ENCODE measurements at places on chromosomes 12 and 14.

- DNase-seq = no peak
Measured at GRCh38 chr14:85587151-85587711, 57.3 kb downstream of the FLRT2 start.

DNA sequence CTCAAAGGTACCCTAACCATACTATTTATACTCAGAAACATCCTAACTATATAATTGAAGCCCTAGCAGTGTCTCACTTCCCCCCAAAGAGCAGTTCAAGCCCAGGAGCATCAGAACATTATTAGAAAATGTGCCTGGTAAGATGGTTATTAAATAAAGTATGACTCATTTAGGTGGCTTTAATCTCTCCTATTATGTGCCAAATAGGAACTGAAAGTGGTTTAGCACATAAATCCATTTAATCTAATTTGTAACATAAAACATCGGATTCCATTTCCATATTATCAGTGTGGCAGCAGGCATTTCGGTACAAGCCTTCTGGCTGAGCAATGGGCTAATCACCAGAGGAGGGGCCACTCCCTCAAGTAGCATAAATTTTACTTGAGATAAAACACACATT is 395.2 kb upstream of the TMTC1 start:
- no peak for DNase-seq

- DNase-seq = no peak
Measured at GRCh38 chr12:53207042-53207441, at the start of gene ITGB7. Gene ITGB7 (minus strand): TSS chr12:53207251. CDS start chr12:53200443, 6,808 bp downstream.

GRCh38 chr14:23228812-23229211 is 8.9 kb upstream of the RNF212B start:
- no peak for DNase-seq

GRCh38 chr12:122085591-122085990 is 7.0 kb downstream of the MLXIP start:
- DNase-seq = no peak

DNA sequence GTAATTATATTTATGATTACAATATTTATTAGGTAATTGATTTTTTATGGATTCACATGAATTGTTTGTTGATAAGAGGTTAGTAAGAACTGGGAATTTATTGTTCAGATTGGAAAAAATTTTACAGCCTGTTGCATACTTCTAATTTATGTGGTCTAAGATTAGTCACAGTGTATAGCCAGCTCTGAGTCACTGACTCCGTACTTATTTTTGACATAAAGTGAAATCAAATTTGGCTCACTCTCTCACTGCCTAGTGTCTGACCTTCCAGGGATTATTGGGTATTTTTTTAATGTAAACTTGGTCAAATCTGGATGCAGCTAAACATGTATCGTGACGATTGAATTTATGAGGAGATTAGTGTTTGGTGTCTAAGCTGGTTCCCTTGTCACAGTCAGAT is 109.3 kb downstream of the PTPRQ start:
- no peak for DNase-seq

- DNase-seq = peak; percentile 15
Measured at GRCh38 chr12:388541-389141, 479 bp downstream of the KDM5A start.

- DNase-seq = no peak
Measured at GRCh38 chr12:132075714-132076553, 68.2 kb downstream of the DDX51 start.

- DNase-seq = no peak
Measured at GRCh38 chr12:51621156-51621922, 30.3 kb downstream of the SCN8A start.

- no peak for DNase-seq
Measured at GRCh38 chr12:126114441-126114840, 1049.2 kb downstream of the AACS start.

DNA sequence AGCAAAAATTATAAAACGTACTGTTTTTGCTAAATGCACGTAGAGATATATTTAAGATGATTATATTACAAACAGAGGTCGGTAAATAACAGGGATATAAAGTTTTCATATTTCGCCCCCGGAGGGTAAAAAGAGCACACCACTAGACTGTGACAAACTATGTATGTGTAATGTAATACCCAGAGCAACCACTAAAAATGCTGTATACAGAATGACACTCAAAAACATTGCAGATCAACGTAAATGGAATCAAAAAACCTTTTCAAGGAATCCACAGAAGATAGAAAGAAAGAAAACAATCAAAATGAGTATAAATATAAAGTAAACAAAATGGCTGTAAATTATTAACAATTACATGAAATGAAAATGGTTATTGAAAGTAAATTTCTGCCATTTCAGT is 37.6 kb upstream of the PRB4 start:
- no peak for DNase-seq

DNA sequence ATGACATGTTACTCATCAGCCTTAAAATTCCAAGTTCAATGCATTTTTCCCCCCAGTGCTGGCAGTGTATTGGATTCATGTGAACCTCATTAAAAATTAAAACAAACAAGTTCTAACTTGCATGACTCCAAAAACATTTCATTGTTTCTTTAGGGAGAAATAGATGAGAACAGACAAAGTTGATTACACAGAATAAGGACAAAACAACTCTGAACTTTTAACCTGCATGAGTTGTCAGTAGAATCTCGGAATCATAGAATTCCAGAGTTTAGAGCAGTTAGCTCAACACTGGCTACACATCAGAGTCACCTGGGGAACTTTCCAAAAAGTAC is 127.5 kb downstream of the TMX1 start:
- no peak for DNase-seq

DNA sequence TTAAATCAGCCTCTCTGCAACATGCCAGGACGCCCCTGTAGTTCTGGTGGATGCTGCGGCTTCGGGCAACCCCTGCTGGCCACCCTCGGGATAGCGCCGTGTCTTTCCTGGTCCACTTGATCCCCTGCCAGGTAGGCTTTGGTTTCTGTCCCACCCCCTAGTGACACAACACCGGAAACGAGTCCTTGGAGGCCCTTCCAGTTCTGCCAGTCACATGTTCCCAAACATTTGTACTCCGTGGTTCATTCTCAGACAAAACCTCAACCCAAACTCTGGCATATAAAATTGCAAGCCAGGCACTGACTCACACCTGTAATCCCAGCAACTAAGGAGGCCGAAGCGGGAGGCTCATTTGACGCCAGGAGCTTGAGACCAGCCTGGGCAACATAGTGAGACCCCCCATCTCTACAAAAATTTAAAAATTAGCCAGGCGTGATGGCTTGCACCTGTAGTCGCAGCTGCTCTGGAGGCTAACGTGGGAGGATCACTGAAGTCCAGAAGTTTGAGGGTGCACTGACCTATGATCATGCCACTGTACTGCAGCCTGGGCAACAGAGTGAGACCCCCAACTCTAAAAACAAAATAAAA is 37.0 kb downstream of the RASAL1 start:
- DNase-seq = peak; percentile 37

GRCh38 chr12:96121271-96121711 is 72.9 kb upstream of the ELK3 start:
- DNase-seq = no peak

GRCh38 chr12:115078990-115079389 is 395.0 kb upstream of the TBX3 start:
- DNase-seq = no peak

DNA sequence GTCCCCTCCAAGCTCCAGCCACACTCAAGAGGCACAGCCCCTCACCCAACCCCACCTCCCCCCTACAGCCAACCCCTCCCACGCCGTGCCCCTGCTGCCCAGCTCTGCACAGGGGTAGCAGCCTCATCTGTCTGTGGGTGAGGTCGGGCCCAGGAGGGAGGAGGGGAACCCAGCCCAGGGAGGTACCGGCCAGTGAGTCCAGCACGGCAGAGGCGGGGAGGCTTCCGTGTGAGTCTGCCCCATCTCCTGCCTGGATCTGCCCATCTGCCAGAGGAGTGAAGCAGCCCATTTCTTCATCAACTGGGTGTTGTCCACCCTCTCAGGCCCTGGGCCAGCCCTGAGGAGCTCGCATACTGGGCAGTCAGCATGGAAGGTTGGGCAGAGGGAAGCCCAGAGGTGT is 54.2 kb downstream of the CCNK start:
- DNase-seq = no peak

Measured in stimulated activated CD8-positive, alpha-beta memory T cell treated with anti-CD3 and anti-CD28 coated beads, Interleukin-15, amount 100 ng/mL, for 24 hours (primary cell).